Gastrocnemius medialis (tissue), 4 donors: ENCODE measurements at places on chromosomes 2 and 18.

DNA sequence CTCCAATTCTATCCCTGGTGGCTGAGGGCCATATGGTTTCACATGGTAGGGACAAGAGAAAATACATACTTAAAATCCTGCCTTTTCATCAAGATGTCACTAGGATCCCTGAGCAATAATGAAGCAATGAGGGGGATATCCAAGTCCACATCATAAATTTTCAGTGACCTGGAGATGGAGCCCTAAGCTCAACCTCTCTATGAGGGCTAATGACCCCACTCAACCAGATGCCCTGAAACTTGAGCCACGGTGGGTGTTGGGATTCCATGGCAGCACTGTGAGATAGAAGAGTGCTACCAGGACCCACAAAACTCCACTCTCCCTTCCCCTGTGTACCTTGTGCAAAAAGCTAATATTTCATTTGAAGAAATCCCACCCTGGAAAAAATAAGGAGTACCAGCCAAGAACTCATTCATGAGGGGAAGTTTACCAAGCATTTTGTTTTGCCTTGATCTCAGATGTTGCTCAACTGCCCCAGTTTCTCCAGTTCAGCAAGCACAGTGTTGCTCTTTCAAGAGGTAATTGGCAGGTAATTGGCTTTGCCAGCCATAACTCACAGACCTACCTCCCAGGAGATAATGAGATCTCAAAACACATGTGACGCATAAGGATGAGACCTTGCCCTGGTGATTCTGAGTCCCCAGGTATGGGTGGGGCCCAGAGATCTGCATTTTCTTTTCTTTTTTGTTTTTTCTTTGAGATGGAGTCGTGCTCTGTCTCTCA, 51.0 kb upstream of the TTC39C start:
- DNase-seq: no peak

- no peak for DNase-seq
Measured at GRCh38 chr2:54726940-54727339, 3.5 kb downstream of the EML6 start.

- DNase-seq: no peak
Measured at GRCh38 chr2:231139796-231140195, 15.0 kb upstream of the HTR2B start.

- no peak for DNase-seq
Measured at GRCh38 chr2:99150706-99151105, 4.0 kb downstream of the TSGA10 start.

- DNase-seq: no peak
Measured at GRCh38 chr2:121398853-121399252, 113.9 kb upstream of the TFCP2L1 start.

DNA sequence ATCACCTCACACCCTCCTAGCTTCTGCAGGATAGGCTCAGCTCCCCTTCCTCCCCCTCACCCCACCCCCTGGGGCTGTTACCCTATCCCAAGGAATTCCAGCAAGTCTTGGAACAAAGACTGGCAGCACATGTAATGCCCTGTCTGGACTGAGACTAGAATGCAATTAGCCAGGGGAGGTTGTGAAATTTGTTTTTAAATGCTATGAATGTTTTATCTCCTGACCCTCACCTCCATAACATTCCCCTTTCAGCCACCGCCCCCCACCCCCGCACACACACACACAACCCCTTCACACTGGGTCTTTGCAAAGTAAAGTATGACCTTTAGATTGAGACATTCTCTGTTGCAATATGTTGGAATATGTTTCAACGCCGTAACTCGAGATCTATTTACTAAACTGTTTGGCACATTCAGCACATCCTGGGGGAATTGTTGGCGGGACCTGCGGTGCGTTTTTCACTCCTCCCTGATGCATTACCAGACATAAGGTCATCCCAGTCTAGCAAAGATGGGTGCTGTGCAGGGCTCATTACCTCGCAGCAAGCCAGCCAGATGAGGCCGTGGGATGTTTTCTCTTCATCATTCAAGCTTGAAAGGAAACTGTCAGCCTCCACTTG, 290.7 kb upstream of the SLC14A2 start:
- peak; percentile 97 for DNase-seq

DNA sequence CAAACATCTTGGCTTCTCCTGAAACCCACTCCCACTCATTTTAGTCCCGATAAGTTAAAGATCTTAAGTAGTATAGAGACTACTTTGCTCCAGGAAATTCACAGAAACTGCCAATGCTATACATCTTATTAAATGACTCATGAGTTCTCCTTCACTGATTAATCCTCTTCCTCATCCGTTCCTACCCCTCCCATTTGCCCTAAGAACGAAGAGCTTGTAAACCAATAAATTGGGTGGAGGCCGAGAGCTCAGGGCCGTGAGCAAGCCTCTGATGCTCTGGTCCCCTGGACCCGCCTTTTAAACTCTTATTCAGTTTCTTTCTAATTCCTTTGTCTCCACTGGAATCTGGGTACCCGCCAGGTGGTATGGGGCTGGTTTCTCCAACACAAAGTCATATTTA, 68.6 kb downstream of the METTL8 start:
- no peak for DNase-seq

GRCh38 chr2:15391751-15392150, 169.4 kb downstream of the NBAS start:
- DNase-seq: no peak

DNA sequence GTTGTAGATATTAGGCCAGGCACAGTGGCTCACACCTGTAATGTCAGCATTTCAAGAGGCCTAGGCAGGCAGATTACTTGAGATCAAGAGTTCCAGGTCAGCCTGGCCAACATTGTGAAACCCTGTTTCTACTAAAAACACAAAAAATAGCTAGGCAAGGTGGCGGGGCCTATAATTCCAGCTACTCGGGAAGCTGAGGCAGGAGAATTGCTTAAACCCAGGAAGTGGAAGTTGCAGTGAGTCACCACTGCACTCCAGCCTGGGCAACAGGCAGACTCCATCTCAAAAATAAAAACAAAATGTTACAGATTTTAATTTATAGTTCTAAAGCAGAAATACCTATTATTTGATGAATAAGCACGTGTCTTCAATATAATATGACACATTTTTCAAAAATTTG, 65.6 kb upstream of the UBXN4 start:
- no peak for DNase-seq

- no peak for DNase-seq
Measured at GRCh38 chr2:7612969-7613368, 695.8 kb downstream of the RNF144A start.

- DNase-seq: no peak
Measured at GRCh38 chr18:56479841-56480240, 158.6 kb downstream of the TXNL1 start.

GRCh38 chr18:34220081-34220815, 4.5 kb downstream of the NOL4 start:
- DNase-seq: no peak

- no peak for DNase-seq
Measured at GRCh38 chr2:84888401-84889276, 7.8 kb upstream of the TRABD2A start.
